ENCODE measurements at places on chromosomes 16 and 17.

- DNase-seq: no peak
Observed at GRCh38 chr16:22847100-22847499, 33.1 kb downstream of the HS3ST2 start.

DNA sequence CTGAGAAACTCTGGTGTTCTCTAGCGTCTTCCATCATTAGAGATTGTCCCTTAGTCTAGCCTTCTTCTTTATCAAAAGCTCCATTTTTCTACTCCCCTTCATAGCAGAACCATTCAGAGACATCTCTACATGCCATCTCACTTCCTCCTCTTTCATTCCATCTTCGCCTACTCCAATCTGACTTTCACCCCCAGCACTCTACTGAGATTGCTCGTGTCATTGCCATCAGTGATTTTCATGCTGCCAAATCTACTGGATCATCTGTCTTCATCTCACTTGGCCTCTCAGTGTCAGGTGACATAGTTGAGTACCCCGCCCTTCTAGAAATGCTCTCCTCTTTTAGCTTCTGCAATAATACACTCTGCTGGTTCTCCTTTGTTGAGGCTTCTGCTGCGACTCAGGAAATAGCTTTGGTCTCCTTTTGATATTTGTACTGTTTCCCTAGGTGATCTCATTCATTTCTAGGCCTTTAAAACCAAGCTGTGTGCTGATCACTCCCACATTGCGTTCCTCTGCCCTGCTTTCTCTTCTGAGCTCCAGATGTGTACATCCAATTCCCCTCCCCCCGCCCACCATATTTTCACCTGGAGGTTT, 119.1 kb downstream of the FTO start:
- DNase-seq: no peak

DNA sequence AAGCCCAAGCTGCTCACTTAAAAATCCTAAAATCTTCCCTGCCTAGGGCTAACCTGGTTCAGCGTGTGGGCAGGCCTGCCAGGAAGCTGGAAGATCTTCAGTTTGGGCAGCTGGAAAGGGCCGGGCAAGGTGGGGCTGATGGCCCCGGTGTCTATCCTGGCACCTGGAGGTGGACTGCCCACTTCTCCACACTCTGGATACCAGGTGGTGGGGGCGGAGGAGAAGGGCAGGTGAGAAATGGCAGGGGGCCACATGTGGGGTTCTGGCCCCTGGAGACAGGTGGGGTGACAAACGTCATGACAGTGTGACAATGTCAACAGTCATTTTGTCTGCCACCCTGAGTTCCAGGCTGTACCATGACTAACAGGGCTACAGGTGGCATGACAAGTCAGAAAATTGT, 78.5 kb upstream of the C16orf82 start:
- no peak for DNase-seq

GRCh38 chr17:13031718-13032350, 14.0 kb upstream of the ELAC2 start:
- DNase-seq: no peak

GRCh38 chr16:19517424-19518089, 4.3 kb downstream of the GDE1 start:
- no peak for DNase-seq

DNA sequence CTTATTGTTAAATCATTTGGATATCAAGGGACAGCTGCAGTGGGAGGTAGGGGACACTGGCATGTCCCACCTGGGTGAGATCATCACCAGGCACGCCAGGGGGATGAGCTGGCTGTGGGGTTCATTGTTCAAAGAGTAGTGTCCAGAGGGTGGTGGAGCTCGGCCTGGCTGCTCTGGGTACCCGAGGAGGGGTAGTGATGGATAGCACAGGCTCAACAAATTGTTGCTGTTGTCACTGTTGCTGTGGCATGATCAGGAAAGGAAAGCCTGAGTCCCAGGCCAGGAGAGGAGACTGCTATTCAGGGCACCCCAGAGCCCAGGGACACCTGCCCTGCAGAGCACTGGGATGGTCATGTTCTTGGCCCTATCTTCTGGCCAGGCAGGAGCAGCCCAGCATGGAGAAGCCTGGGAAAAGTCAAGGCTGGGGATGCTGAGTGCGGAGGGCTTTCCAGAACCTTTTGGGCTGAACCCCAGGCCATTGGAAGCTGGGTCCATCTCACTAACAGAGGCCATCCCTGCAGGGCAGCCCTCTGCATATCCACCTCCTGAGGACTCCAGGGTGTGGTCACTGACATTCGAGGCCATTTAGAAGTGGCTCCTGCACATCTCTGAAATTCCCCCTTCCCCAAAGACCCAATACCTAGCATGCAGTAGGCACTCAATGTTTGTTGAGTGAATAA, 12.1 kb downstream of the BEAN1 start:
- no peak for DNase-seq

- DNase-seq: no peak
Observed at GRCh38 chr16:4489030-4489429, 12.8 kb downstream of the HMOX2 start.

DNA sequence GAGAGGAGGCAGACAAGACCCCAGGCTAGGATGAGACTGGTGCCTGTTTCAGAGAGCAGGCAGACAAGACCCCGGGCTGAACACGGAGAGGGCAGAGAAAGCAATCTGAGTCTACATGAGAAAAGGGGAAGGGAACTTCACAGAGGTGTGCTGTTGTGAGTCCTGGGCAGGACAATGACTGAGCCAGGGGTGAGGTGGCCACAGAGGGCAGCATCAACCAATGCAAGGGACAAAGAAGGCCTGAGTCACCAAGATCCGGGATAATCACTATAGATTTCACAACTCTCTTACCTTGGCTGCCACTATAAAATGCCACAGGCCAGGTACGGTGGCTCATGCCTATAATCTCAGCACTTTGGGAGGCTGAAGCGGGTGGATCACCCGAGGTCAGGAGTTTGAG, 89.0 kb downstream of the SLC39A11 start:
- no peak for DNase-seq

DNA sequence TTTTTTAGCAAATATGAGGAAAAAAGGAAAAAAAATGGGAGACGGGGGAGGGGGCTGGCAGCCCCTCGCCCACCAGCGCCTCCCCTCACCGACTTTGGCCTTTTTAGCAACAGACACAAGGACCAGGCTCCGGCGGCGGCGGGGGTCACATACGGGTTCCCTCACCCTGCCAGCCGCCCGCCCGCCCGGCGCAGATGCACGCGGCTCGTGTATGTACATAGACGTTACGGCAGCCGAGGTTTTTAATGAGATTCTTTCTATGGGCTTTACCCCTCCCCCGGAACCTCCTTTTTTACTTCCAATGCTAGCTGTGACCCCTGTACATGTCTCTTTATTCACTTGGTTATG, 1.2 kb upstream of the TMEM88 start:
- DNase-seq: no peak

DNA sequence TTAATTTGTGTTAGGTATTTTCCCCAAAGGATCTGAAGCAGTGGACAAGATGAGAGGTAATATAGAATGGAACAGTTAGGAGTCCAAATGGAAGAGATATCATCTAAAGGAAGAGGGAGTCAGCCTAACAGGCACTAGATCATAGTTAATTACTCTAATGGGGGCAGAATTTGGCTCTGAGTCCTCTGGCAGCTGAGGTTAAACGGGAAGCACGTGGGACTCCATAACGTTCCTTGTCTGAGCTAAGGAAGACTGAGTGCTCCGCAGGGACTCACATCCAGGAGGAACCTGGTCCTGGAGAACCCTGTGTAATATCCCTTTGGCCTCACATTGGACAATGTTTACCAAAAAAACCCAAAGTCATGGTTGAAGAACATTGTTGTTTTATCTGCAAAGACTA, 46.6 kb upstream of the TEX2 start:
- no peak for DNase-seq

DNA sequence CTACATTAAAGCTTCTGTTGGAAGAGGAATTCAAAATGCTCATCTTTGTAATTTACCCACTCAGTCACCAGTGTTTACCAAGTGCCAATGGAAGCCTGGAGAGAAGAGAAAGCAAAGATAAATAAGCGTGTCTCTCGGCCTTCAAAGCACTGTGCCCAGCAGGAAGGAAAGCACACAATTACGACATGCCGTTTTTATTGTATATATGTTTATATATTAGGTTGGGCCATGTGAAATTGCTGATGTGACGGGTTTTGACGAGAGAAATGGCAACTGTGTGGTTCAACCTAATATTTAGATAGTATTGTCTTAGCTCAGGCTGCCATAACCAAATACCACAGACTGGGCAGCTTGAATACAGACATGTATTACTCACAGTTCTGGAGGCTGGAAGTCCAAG, 79.3 kb upstream of the HSBP1 start:
- no peak for DNase-seq

DNA sequence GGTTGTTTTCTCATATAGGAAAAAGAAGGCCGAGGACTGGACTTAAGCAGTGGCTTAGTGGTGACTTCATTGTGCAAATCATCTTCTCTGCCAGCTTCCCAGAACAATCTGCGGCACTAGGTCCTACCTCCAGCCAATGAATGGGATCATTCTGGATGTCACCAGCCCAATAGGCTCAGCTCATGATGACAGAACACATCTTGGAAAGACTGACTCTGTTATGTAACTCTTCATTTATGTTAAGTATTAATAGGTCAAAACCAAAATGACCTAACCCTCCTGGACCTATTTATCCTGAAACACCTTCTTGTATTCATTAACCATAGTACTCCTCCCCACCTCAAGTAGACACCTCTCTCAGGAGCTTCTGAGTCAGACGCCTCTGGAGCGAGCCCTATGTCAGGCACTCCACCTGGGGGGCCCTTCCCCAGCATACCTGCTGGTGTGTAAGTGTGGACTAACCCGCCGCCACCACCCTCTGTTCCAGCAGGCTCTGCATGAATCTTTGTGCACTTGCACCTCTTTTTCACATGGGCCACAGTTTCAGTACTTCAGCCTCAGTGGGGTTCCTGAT, 7.2 kb downstream of the ARL2BP start:
- DNase-seq: no peak

GRCh38 chr16:4328046-4328781, 12.3 kb downstream of the GLIS2 start:
- no peak for DNase-seq

DNA sequence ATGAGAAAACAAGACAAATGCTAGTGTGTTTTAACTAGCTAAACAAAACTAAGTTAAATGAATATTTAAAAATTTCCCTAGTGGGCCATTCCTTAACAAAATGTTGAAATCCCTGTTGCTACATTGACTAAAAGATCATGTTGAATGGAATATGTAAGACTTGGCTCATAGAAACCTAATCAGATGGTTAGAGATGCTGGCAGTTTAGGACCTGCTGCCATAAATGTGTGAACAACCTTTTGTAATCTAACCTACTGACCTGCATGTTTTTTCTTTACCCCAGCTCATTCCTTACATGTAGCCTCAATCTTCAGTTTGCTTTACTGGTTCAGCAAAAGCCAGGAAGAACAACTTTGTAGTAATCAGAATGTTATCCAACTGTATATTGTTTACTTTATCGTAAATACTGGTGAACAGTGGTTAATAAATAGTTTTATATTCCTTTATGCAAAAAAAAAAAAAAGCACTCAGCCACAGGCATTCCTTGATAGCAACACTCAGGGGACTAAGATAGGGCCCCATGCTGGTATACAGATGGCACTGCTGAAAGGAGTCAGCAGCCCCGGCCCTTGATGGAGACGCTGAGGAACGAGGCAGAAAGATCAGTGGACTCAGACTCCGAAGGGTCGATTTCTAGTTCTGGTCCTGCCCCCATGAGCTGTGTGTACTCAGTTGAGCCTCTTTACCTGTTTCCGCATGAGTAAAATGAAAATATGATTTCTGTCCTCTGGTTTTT, 78.2 kb downstream of the MARF1 start:
- no peak for DNase-seq

DNA sequence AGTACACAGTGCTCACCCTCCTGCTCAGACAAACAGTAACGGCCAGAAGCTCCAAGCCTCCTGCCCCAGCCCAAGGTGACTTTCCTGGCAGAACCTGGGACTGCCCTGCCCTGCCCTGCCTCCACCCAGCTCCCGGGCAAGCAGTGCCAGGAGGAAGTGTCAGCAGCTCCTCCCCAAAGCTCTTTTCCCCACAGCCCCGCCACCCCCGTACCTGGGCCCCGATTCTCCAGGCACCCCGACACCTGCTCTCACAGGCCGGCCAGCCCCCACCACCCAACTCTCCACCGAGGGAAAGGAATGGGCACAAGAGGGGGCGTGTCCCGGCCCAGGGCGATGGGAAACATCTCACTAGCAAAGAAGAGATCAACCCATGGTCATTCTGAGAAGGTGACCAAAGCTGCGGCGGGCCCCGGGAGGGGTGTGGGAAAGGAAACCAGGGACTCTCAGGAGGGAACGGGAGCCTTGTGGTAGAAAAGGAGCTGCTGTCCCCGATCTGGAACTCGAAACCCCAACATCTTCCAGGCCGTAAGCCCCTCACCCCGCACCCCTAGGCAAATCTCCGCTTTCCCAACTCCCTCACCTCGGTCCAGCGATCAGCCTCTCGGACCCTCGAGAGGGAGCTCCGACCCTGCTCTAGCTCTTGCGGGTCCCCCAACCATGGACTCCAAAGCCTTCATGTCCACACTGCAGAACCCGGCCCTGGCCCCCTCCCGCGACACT, 1.2 kb downstream of the BCAR1 start:
- DNase-seq: no peak

GRCh38 chr17:38746004-38746848, 1.9 kb downstream of the PCGF2 start:
- DNase-seq: no peak

GRCh38 chr16:77059446-77059845, 131.5 kb upstream of the MON1B start:
- no peak for DNase-seq

GRCh38 chr17:48644159-48644558, 18.0 kb upstream of the HOXB9 start:
- no peak for DNase-seq

GRCh38 chr16:25721439-25721838, 29.7 kb downstream of the HS3ST4 start:
- DNase-seq: no peak

- no peak for DNase-seq
Observed at GRCh38 chr17:61400717-61401388, 1.2 kb downstream of the TBX2 start.

DNA sequence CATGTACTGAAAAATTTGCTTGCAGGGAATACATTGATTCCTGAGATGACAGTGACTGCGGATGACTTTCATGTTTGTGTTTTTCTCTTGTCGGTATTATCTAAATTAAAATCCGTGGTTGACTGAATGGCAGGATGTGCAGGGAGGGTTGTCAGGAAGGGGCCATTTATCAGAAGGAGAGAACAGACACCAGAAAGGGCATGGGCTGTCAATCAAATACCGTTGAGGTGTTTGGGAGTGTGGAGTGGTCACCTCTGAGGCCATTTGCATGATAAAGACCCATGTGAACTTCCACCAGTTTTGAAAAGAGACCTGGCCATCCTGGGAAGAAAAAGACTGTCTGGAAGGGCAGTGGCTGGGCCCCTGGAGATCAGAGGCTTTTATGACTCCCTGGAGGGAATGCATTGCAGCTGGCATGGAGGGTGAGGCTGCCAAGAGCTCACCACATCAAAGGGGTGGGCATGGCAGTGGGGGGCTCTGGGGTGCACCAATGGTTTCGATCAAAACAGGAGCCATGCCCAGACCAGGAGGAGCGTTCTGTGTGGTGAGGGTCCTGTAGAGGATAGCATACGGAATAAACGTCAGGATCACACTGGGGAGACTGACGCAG, 67.1 kb downstream of the CYLD start:
- DNase-seq: no peak

- DNase-seq: no peak
Observed at GRCh38 chr16:10040136-10041080, 141.8 kb downstream of the GRIN2A start.

All from stimulated activated CD4-positive, alpha-beta T cell treated with anti-CD3 and anti-CD28 coated beads, Interleukin-15, amount 100 ng/mL, for 1 hour (primary cell).